ENCODE measurements at places on chromosomes 4 and X. TPM values are rescaled to one million over a fixed set of nuclear protein-coding genes. Genes with fewer than 3 reads are reported as not detected.

Gene ZDHHC15
- not detected for total RNA-seq

Gene GLRA3
- total RNA-seq = 0.22 TPM

- no peaks in the 10 kb centered on the region for H3K27me3 ChIP-seq
- no peak overlapping the region for H3K27ac ChIP-seq
- no peak overlapping the region for H3K4me3 ChIP-seq
- no peaks in the 10 kb centered on the region for H3K4me1 ChIP-seq
- DNase-seq = no peak
Observed at GRCh38 chr4:85760511-85760910, 285.6 kb downstream of the ARHGAP24 start.

DNA sequence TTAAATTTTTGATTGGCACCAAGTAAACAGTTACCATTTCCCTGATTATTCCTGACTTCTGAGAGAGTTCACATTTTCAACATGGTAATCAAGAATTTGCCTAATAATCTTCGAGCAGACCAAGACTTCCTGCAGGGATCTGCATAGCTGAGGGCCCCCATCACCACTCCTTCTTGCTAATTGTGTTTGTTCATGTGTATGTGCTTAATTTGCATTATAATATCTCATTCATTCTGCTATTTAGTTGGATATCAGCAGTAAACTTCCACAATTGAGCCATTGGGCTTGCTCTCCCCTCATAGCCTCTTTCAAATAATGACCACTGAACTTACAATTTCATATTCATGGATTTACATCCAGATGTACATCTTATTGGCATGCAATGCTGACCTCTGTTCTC, 292.5 kb downstream of the SPATA18 start:
- DNase-seq = no peak
- H3K4me3 ChIP-seq = no peak overlapping the region
- no peaks in the 10 kb centered on the region for H3K36me3 ChIP-seq

DNA sequence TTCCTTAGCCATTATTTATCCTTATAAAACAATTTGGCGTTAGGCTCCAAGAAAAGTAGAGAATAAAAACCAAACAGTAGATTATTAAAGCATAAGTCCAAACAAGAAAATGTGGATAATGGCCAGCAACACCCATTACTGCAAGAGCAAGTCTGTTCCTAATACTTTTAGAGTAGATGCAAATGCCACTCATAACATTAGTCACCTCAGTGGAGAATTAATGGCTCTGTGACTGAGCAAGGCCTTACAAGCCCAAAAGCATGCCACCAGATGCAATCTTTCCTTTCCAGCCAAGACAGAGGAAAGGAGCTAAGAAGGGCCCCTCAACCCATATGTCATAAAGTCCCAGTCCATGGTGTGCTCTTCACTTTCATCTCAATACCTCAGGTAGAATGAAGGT, 373.8 kb downstream of the OPHN1 start:
- no peaks in the 10 kb centered on the region for H3K4me1 ChIP-seq
- H3K27ac ChIP-seq = no peak overlapping the region
- no peaks in the 10 kb centered on the region for H3K36me3 ChIP-seq
- no peaks in the 10 kb centered on the region for H3K27me3 ChIP-seq

DNA sequence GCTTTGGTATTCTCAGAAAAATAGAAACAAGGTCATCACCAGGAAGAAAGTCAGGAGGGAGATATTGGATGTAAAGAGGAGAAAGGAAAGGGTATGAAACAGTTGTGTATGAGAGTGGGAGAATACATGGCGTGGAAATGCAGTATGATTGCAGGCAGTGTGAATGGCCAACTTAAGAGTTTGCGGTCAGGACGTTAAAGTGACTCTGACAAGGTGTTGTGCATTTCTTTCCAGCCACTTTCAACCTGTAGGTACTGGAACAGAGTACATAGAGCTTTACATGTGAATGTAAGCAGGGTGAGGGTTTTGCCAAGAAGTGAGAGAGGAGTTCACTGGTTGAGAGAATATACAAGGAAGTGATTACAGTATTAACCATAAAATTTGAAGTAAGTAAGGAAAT, 15.7 kb downstream of the ATP10D start:
- no peaks in the 10 kb centered on the region for H3K36me3 ChIP-seq
- peak overlapping the region; percentile 86 for H3K27ac ChIP-seq
- peaks cover 52% of the 10 kb centered on the region for H3K4me1 ChIP-seq
- no peak overlapping the region for H3K4me3 ChIP-seq

DNA sequence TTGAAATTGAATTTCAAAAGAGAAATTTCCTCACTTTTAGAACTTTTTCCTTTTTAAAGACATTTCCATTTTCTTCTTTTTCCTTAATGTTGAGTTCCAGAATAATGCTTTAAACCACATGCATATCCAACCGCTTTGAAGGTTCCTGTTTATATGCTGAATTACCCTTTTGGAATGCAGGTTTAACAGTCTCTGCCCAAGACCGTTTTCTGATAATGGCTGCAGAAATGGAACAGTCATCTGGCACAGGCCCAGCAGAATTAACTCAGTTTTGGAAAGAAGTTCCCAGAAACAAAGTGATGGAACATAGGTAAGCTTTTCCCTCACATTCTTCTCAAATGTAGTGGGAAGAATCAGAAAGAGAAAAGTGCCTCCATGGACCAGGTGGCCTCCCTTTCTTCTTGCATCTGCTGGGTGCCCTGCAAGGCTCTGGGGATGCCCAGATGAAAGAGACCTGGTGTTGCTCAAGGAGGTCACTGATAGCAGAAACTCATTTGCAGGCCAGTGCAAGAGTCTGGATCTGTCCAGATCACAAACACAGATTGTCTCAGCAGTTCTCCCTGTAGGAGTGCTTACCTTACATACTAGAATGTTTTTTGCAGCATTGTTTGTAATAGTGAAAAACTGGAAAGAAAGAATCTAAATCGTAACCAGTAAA, 42.9 kb downstream of the MOSPD2 start:
- H3K36me3 ChIP-seq = no peaks in the 10 kb centered on the region
- H3K4me3 ChIP-seq = no peak overlapping the region
- no peak for DNase-seq

GRCh38 chrX:107716816-107717700, 58.5 kb downstream of the TSC22D3 start:
- H3K36me3 ChIP-seq = no peaks in the 10 kb centered on the region
- H3K4me1 ChIP-seq = peaks cover 85% of the 10 kb centered on the region
- peak overlapping the region; percentile 99 for H3K27ac ChIP-seq

- H3K27ac ChIP-seq = no peak overlapping the region
Observed at GRCh38 chr4:184252136-184253071, 34.7 kb upstream of the ENPP6 start.

Gene DCAF8L2
- total RNA-seq = not detected

GRCh38 chrX:48903290-48903689, 5.6 kb downstream of the PQBP1 start:
- peaks cover 7% of the 10 kb centered on the region for H3K4me1 ChIP-seq
- H3K36me3 ChIP-seq = peaks cover 2% of the 10 kb centered on the region
- H3K27ac ChIP-seq = no peak overlapping the region
- H3K27me3 ChIP-seq = no peaks in the 10 kb centered on the region
- DNase-seq = no peak

GRCh38 chr4:77127837-77128621, 29.0 kb upstream of the CCNG2 start:
- no peaks in the 10 kb centered on the region for H3K27me3 ChIP-seq
- H3K4me1 ChIP-seq = peaks cover 56% of the 10 kb centered on the region
- H3K27ac ChIP-seq = peak overlapping the region; percentile 81
- H3K36me3 ChIP-seq = no peaks in the 10 kb centered on the region
- H3K4me3 ChIP-seq = no peak overlapping the region

GRCh38 chr4:26622913-26623312, 39.0 kb downstream of the TBC1D19 start:
- H3K4me3 ChIP-seq = no peak overlapping the region
- no peak overlapping the region for H3K27ac ChIP-seq
- H3K36me3 ChIP-seq = no peaks in the 10 kb centered on the region
- no peak for DNase-seq
- no peaks in the 10 kb centered on the region for H3K4me1 ChIP-seq

Gene PNCK
- not detected for total RNA-seq

- no peaks in the 10 kb centered on the region for H3K36me3 ChIP-seq
- no peak overlapping the region for H3K27ac ChIP-seq
- H3K27me3 ChIP-seq = no peaks in the 10 kb centered on the region
- no peak for DNase-seq
- H3K4me3 ChIP-seq = no peak overlapping the region
- peaks cover 39% of the 10 kb centered on the region for H3K4me1 ChIP-seq
Observed at GRCh38 chr4:40846532-40846931, 96.8 kb downstream of the NSUN7 start.

GRCh38 chr4:19844446-19844845, 407.3 kb upstream of the SLIT2 start:
- no peak overlapping the region for H3K27ac ChIP-seq
- no peak overlapping the region for H3K4me3 ChIP-seq
- no peaks in the 10 kb centered on the region for H3K27me3 ChIP-seq
- H3K36me3 ChIP-seq = no peaks in the 10 kb centered on the region
- H3K4me1 ChIP-seq = no peaks in the 10 kb centered on the region

GRCh38 chr4:139470997-139471665, 17.2 kb downstream of the RAB33B start:
- DNase-seq = peak; percentile 34
- H3K27me3 ChIP-seq = no peaks in the 10 kb centered on the region
- H3K4me1 ChIP-seq = peaks cover 18% of the 10 kb centered on the region
- no peaks in the 10 kb centered on the region for H3K36me3 ChIP-seq
- no peak overlapping the region for H3K27ac ChIP-seq

GRCh38 chrX:14073071-14073470, 43.4 kb upstream of the GEMIN8 start:
- no peaks in the 10 kb centered on the region for H3K27me3 ChIP-seq
- peak; percentile 7 for DNase-seq
- peak overlapping the region; percentile 40 for H3K27ac ChIP-seq
- H3K36me3 ChIP-seq = no peaks in the 10 kb centered on the region

DNA sequence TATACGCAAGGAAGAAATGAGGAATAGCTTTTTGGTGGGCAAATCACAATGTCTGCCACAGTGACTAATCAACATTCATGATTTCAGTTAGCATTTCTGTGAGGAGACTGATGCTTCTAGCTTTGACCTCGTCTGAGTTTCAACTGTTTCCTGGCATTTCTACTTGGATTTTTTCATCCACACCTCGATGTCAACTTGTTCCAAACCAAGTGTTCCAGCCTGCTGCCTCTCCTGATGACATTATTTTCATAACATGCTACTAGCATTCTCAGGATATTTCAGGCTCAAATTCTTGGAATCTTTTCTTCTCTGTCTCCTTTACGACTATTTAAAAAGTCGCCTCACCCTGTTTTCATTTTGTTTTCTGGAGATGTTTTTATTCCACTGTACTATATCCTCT, 90.3 kb upstream of the TEX13D start:
- no peak for DNase-seq
- H3K27me3 ChIP-seq = no peaks in the 10 kb centered on the region
- no peak overlapping the region for H3K4me3 ChIP-seq
- H3K36me3 ChIP-seq = no peaks in the 10 kb centered on the region
- no peak overlapping the region for H3K27ac ChIP-seq
- H3K4me1 ChIP-seq = no peaks in the 10 kb centered on the region

Gene H2BW2
- total RNA-seq = not detected

- peaks cover 3% of the 10 kb centered on the region for H3K36me3 ChIP-seq
- no peaks in the 10 kb centered on the region for H3K27me3 ChIP-seq
- H3K4me1 ChIP-seq = peaks cover 21% of the 10 kb centered on the region
- no peak overlapping the region for H3K4me3 ChIP-seq
- no peak overlapping the region for H3K27ac ChIP-seq
Observed at GRCh38 chr4:143393195-143393594, 56.5 kb downstream of the GAB1 start.

- no peak for DNase-seq
- H3K4me3 ChIP-seq = no peak overlapping the region
- no peak overlapping the region for H3K27ac ChIP-seq
- H3K36me3 ChIP-seq = no peaks in the 10 kb centered on the region
- H3K4me1 ChIP-seq = no peaks in the 10 kb centered on the region
Observed at GRCh38 chr4:1531683-1532548, 125.7 kb upstream of the NKX1-1 start.

DNA sequence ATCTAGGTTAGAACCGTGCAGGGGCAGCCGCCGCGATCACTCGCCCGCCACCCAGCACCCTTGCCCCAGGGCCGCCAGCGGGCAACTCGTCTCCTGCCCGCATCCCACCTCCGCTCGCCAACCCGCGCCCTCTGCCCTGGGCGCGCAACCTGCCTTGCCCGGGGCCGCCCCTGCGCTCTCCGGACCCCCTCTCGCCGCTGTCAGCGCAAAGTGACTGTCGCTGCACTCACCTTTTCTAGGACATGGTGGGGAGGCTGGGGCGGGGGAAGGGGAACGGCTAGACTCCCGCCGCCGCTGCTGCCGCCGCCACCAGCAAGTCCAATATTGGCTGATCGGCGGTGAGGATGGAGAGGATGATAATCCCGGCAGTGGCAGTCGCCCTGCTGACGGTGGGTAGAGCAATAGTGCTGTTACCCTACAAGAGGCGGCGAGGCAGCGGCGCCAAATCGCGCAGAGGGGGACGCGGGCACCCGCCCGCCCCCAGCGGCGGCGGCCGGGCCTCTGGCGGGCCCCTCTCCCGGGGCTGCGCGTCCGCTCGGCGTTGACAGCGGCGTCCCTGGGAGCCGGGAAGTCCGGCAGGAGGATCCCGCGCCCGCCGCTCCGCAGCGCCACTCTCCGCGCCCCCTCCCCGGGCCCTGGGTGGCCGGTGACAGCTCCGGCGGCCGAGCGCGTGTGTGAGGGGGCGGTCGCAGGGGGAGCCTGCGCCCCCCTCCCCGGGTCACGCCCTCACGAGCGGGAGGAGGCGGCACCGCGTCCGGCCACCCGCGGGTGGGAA, 2.3 kb upstream of the NR3C2 start:
- no peak overlapping the region for H3K4me3 ChIP-seq
- H3K36me3 ChIP-seq = no peaks in the 10 kb centered on the region
- H3K4me1 ChIP-seq = peaks cover 25% of the 10 kb centered on the region
- peak overlapping the region; percentile 63 for H3K27ac ChIP-seq

DNA sequence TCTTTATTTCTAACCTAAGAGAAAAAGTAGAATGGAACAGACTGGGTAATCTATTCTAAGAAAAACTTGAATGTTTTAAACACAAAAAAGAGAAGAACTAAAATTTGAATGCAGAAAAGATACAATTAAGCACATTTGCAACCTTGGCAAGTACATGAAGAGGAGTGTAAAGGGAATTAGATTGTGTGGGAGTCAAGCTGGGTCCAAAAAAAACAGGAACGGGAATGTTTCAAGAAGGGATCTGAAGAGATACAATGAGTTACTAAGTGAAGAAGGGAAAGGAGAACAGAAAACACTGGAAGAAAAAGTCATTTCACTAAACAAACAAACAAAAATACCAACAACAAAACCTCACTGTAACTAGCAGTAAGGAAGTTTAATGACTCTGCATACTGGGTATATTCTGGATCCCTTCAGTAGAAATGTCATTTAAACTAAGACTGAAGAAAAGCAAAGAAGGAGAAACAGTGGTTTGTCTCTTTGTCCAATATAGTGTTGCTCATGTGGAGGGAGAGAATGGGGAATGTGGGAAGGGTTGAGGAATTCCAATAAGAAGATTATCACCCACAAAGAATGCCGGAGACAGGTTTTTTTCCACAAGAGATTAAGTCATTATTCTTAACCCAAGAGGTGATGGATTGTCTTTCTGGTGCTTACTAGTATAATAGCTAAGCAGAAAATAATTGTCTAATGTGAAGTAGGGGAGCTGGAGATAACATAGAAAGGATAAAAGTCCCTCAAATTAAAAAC, 50.4 kb upstream of the PTPN13 start:
- no peaks in the 10 kb centered on the region for H3K27me3 ChIP-seq
- no peak overlapping the region for H3K4me3 ChIP-seq
- H3K4me1 ChIP-seq = no peaks in the 10 kb centered on the region

GRCh38 chr4:38982361-38983095, 49.7 kb downstream of the TMEM156 start:
- H3K4me3 ChIP-seq = no peak overlapping the region
- peaks cover 68% of the 10 kb centered on the region for H3K36me3 ChIP-seq
- peaks cover 29% of the 10 kb centered on the region for H3K4me1 ChIP-seq
- no peak for DNase-seq
- no peak overlapping the region for H3K27ac ChIP-seq

Data from B cell (primary cell).